ENCODE measurements at places on chromosomes 6 and 20.

DNA sequence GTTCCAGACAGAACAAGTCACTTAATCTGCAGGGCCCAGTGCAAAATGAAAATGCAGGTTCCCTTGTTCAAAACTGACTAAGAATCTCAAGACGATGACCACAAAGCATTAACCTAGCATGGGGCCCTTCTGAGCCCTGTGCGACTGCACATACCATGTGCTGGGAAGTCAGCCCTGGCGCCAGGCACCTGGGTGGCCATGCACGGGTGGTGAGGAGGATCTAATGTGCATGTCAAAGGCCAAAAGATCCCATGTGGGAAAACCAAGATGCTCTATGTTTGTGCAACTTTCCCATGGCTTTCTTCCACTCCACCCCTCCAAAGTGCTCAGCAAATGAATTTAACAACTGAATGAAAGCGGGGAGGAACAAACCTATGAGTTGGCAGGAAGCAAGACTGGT is 33.5 kb upstream of the NXT1 start:
- DNase-seq: no peak

DNA sequence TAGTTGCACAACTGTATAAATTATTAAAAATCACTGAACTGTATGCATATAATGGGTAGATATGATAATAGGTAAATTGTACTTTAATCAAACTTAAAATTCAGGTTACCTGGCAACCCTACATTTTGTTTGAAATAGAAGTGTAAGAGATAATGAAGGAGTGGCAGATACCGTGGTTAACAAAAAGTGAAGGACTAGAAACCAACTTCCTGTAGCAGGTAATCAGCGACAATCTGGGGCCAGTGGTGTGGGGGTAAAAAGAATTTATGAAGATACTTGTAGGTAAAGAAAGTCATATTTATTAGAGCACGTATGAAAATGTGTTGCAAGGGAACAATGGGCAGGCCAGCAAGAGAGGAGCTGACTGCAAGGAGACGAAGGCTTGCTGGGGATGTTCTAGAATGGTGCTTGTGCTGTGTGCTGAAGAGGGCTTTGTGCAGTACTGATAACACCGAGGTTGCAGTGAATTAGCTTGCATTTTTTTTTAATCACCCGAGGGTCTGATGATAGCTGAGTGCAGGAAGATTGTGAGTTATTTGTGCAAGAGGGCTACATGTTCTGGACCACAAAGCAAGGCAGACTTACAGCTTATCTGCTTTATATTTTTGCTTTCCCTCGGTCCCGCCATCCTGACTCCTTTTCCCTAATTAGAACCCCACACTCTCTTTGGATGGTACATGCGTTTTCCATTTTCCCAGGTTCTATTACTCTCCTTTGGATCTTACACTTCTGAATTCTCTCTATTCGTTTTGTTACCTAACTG is 4.6 kb upstream of the ENPP1 start:
- no peak for DNase-seq

DNA sequence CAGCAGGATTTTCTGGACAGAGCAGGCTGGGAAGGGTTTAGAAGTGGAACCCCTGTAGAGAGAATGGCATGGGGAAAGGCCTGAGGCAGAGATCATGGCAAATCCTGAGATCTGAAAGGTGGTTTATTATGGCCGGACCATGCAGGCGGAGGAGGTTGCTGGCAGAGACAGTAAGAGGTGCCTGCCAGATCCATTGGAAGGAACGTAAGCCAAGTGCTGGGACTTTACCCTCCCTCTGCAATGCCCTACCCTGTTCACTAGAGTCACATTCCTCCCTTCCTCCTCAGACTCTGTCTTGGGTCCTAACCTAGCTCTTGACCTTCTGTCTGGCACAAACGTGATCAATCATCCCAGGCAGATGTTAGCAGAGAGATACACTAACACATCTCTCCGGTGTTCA is 66.4 kb upstream of the SLC22A23 start:
- no peak for DNase-seq

DNA sequence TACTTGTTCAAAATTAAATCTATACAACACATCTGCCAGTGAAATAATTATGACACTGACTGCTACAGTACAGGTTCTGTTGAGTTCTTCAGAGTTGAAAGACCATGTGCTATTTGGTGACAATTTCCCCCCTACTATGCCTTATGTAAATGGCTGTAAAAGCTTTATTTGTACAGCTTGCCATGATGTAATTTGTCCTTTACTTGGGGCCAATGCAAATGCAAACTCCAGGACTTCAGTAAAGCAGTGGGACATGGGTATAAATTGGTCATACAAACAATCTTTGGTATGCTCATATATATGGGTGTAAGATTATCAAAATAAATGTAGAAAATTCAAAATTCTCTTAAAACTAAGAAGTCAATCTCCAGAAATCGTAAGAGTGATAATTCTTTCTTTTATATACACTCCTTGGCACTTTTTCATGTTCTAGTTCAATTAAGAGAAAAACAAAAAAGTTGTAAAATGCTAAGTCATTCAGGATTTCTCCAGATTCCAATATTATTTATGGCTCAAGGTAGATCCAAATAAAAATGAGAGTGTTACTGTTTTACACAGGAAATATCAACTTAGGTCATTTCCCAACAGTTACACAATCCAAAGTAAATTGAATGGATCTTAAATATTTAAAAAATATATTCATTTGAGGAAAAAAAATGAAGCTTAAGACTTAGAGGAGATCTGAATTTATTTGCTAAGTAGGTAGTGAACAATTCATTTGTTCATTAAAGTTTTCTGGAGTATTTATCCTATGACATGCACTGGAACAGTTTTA is 1310.5 kb upstream of the CITED2 start:
- no peak for DNase-seq

DNA sequence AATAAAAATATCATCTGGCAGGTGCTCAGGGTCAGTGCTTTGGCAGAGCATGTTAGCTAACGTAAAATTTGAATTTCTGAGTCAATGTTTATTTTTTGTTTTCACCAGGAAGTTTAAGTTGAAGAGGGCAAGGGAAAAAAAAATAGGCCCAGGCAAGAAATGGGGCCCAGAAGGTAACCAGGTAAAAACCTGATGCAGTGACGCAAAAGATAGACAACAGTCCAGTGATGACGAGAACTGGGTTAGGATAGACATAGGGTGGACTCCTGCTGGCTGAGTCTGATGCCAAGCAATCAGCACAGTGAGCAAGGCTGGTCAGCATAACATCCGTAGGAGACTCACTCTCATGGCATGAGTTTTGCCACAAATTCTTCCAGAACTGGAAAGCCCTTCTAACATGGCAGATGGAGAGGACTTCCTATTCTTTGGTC is 42.2 kb downstream of the ZHX3 start:
- no peak for DNase-seq
